ENCODE measurements at places on chromosomes 12 and 14. TPM values are rescaled to one million over a fixed set of nuclear protein-coding genes. Genes with fewer than 3 reads are reported as not detected.

Gene ATG101
- 31.0 TPM for polyA plus RNA-seq

Gene C12orf50
- polyA plus RNA-seq: 0.27 TPM

Gene SLC41A2
- polyA plus RNA-seq: 4.8 TPM

Gene AICDA
- polyA plus RNA-seq: 0.42 TPM

Gene TSHR
- 0.79 TPM for polyA plus RNA-seq

Gene GLIPR1L1
- 0.24 TPM for polyA plus RNA-seq

Gene EIF2S3B
- 2.1 TPM for polyA plus RNA-seq

Gene KRT72
- 0.08 TPM for polyA plus RNA-seq

Gene GAS2L3
- 24.3 TPM for polyA plus RNA-seq

Gene TGM1
- polyA plus RNA-seq: 3.4 TPM

Gene PTHLH
- polyA plus RNA-seq: 1.3 TPM

Gene P2RX7
- polyA plus RNA-seq: 1.1 TPM

Gene ERP27
- polyA plus RNA-seq: 25.4 TPM
